NCI-H1694 (cell line): ENCODE measurements at places on chromosomes 3 and 15.
A peak's percentile ranks its signal among the peaks of the same experiment; 100 is the strongest.

- no peak for DNase-seq
These were observed 32.7 kb upstream of the NUDT16 start for GRCh38 chr3:131348911-131349310.

DNA sequence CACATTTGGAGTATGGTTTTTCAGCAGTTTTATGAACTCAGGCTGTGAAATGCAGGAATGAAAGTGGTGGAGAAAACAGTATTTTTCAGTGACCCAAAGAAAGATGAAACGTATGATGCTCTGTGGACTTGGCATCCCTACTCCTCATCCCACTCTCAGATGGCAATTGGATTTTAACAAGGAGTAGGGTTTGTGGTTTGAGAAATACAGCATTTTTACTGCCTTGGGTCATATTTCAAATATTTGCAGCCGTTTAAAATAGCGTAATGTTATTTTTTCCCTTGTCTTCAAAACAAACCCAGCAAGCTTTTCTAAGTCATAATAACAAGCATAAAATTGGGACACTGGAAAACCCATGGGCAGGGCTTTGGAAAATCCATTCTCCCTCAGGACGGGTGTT lies 117.2 kb upstream of the LRIG1 start:
- no peak for DNase-seq

GRCh38 chr15:84099181-84099580 lies 136.4 kb upstream of the GOLGA6L4 start:
- DNase-seq, result no peak

DNA sequence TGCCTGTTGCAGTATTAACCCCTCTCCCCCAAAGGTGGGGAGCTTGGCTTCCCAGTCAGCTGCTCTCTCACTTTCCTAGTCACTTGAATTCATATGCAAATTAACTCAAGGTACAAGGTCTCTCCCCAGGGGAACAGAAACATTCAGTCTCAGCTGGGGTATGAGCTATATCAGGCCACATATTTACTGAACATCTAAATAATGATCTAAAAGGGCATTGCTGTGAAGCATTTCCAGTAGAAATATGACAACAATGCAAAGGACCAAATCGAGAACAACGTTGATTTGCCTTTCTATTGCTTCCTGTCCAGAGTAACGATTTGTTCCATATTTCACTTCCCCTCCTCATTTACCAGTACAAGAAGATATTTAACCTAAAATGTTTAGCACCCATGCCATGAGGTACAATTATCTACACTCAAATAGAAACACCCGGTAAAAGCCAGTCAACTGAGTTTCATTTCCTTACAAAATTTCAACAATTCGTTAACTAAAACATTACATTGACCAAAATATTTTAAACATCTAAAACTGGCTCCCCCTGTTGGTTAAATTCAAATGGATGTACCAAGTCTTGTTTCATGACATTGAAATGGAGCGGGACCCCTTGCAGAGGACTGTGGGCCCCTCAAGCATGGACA lies 36.5 kb upstream of the KLHL6 start:
- no peak for DNase-seq

GRCh38 chr15:70037292-70037640 lies 60.5 kb downstream of the TLE3 start:
- no peak for DNase-seq

DNA sequence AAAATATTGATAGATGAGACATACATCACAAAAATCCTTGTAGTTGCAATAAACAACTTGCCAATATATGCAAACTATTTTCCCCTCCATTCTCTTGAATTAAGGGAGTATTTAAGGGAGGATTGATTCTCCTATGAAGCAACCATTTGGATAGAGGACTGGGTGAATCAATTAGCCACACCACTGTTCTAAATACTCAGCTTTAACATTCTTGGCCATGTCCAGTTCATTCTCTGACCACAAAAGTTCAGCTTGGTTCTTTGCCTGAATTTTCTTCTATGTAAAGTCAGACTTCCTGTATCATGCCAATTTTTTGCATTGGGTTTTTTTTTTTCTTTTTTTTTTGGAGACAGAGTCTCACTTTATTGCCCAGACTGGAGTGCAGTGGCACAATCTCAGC lies 15.8 kb upstream of the SEC11A start:
- no peak for DNase-seq

DNA sequence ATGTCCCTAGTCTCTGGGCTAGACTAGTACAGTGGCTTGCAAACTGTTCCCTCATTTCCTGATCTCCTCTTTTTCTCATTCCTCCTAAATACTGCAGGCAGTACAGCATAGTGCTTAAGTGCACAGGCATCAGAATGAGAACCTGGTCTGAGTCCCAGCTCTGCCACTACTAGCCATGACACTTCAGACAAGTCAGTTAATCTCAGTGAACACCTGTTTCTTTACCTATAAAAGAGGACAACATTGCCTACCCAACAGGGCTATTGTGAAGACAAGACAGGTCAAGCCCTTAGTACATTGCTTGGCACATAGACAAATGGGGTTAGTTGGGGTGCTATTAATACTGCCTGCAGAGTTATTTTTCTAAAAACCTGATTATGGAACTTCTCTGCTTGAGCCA lies 113.3 kb downstream of the RYR3 start:
- no peak for DNase-seq

DNA sequence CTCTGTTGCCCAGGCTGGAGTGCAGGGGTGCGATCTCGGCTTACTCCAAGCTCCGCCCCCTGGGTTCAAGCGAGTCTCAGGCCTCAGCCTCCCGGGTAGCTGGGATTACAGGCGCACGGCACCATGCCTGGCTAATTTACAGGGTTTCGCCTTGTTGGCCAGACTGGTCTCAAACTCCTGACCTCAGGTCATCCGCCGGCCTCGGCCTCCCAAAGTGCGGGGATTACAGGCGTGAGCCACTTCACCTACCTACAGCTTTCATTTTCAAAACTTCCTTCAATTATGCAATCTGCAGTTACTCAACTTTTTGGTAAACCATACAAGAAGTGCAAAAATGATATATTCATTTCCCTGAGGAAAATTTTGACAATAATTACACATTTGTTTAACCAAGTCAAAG lies 14.0 kb downstream of the NANOGP8 start:
- no peak for DNase-seq

DNA sequence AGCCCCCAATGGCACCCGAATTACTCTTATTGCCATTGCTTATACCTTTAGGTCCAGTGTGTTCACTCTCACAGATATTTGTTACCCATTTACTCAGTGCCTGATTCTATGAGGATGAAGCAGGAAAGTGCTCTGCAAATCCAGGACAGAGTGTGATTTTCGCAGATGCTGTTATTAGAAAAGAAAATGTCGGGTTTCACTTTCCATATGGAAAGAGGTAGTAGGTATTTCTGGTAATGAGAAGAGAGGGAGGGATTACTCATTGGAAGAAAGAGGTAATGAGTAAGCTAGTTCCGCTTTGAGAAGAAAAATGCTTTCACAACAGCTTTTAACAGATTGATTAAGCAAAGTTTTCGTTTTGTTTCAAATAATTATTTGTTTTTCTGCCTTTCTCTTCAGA lies 336.3 kb upstream of the CFAP20DC start:
- no peak for DNase-seq

- no peak for DNase-seq
These were observed 49.3 kb downstream of the CHST2 start for GRCh38 chr3:143168855-143169192.

GRCh38 chr15:40878785-40879184 lies 4.8 kb upstream of the RHOV start:
- no peak for DNase-seq

DNA sequence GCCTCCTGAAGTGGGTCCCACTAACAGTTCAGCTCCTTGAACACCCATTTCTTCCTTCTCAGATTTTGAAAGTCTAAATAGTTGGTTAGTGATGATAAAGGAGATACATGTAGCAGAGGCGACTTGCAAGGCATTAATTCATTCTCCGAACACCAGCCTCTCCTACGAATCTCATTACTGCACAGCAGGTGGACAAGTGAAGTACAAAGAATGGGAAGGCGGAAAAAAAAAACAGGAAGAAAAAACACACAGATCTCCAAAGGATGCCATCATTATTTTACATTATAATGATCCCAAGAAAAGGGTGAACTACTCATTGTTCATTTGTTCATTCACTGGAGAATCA lies 276.5 kb downstream of the MAGI1 start:
- no peak for DNase-seq

GRCh38 chr3:152785051-152785450 lies 49.9 kb upstream of the P2RY1 start:
- no peak for DNase-seq

GRCh38 chr15:83890587-83890986 lies 236.7 kb downstream of the ADAMTSL3 start:
- DNase-seq, result no peak

GRCh38 chr3:177300039-177300833 lies 103.0 kb upstream of the TBL1XR1 start:
- DNase-seq, result no peak

DNA sequence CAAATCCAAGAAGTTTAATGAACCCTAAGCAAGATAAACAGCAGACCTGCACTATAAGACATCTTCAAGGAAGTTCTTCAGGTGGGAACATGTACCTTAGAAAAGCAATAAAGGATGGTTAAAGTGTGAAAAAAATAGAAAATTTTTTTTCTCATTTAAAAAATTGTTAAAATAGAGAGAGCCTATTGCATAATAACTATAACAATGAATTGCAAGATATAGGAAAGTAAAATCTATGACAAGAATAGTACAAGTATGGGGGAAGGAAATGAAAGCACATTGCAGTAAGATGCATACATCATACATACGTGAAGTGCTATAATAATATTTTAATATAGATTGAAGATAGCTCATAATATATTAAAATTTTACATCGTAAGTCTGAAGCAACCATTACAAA lies 310.1 kb upstream of the KCNMB2 start:
- DNase-seq, result no peak

- no peak for DNase-seq
These were observed 3.4 kb downstream of the CIB2 start for GRCh38 chr15:78127882-78128281.

DNA sequence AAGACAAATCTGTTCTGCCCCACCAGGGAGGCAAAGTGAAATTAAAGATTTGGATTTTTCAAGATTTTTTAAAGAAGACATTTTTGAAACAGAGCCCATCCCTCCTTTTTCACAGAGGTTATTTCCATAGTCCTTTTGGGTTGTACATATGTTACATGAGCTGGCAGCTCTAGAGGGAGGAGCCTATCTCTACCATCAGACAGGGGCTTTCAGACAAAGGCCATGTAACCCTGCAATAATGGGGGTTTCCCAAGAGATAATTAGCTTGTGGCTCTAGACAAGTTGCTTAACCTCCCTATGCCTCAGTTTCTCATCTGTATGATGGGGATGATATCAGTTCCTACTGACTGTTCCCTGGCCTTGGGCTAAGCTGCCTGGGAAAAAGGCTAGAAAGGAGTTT lies 8.0 kb upstream of the TBC1D21 start:
- DNase-seq, result no peak

- DNase-seq, result no peak
These were observed 12.1 kb downstream of the NR2C2 start for GRCh38 chr3:14959359-14959943.

DNA sequence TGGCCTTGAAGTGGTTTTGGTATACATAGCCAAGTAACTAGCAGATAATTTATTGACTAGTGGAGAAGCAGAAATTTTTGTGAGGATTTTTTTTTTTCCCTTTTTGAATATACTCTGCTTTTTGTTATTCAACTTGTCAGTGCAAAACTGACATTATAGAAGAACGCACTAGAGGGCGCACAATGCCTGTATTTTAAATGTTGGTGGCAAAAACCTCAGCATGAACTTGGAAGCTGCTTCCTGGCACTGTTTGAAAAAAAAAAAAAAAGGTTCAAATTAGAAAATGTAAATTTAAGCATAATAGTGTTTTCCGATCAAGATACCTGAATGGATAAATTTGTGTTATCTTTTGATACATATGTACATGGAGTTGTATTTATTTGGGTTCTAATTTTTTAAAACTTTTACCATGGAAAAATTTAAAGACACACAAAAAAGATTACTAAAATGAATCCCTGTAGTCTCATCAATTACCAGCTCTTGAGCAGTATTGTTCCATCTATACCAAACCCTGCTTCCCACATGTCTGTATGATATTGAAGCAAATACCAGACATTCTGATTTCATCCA lies 56.0 kb downstream of the SLC25A26 start:
- peak; percentile 40 for DNase-seq

- no peak for DNase-seq
These were observed 64.3 kb downstream of the PLAAT1 start for GRCh38 chr3:193305356-193305755.

- DNase-seq, result no peak
These were observed 108.1 kb upstream of the TNFAIP8L3 start for GRCh38 chr15:51202783-51203182.

GRCh38 chr15:55740359-55740878 lies 2.5 kb downstream of the PRTG start:
- DNase-seq, result no peak

DNA sequence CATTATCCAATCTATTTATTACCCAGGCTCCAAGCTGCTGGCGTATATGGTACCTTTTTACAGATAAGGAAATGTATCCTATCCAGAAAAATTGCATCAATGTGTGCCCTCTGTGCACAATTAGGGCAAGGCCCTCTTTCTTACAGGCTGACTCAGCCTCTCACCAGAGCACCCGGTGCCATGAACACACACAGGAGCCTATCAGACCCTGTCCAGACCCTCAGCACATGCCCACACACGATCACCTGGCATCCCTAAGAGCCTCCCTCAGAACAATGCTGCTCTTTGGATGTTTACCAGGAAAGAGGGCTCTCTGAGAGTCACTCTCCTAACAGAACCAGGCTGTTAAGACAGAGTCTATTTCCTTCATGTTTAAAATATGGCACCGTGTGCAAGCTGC lies 460.0 kb upstream of the TBL1XR1 start:
- DNase-seq, result no peak

DNA sequence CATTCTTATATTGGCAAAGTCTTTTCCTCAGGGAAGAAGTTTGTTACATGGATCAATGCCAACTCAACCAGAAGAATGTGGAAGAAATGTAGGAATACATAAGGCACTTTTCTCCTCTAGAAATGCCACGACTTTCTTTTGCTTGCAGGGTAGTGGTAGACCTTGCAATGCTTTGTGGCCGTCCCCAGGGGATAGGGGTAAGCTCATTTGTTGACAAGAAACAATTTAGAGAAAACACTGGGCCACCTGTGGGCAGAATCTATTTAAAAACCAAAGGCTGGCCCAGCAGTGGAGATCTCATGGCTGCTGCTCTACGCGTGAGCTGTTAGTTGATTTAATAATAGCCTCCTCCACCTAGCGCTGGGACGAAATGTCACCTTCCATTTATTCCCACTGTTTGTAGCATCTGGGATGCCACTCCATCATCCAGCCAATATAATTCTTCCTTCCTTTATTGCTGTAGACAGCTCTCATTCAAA lies 64.6 kb upstream of the PFN2 start:
- no peak for DNase-seq
